ENCODE measurements at places on chromosomes 13 and 19.

DNA sequence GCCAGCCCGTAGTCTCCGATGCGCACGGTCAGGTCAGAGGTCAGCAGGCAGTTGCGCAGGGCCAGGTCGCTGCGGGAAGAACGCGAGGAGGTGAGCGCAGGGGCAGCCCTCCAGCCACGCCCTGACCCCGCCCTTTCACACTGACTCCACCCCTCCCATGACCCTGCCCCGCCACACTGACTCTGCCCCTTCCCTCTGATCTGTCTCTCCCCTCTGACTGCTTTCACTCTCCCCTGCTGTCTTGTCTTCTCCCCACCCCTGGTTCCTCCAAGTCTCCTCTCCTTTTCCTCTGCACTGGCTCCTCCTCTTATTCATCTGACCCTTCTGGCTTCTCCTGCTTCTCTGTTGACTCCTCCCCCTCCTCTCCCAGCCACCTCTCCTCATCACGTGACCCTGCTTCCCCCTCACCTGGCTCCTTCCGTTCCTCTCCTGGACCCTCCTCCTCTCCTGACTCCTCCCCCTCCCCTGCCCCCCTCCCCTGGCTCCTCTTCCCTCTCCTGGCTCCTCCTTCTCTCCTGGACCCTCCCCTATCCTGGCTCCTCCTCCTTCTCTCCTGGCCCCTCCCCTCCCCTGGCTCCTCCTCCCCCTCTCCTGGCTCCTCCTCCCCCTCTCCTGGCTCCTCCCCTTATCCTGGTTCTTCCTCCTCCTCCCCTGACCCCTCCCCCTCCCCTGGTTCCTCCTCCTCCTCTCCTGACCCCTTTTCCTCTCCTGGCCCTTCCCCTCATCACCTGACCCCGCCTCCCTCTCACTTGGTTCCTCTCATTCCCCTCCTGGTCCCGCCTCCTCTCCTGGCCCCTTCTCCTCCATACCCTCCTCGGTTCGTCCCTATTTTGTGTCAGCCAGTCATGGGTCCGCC is 9.9 kb downstream of the LMTK3 start:
- DNase-seq, result no peak

- no peak for DNase-seq
Observed at GRCh38 chr19:32098968-32099367, 246.4 kb upstream of the ZNF507 start.

- DNase-seq, result no peak
Observed at GRCh38 chr19:46867170-46867569, 6.4 kb downstream of the ARHGAP35 start.

DNA sequence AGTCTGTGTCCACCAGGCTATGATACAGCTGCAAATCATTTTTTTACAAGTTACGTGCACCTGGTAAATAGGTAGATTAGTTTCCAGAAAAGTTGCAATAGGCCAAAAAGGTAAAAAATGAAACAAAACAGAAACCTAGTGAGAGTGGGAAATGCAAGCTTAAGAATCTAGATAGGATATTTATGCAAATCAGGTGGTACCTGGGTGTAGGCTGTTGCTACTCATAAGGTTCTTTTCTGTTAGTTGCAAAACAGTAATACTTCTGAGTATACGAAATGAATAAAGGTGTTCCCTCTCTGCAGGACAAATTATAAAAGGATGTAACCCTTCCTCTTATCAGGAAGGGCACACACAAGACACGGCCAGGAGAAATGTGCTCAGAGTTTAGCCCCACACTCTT is 97.9 kb downstream of the UGGT2 start:
- DNase-seq, result no peak

DNA sequence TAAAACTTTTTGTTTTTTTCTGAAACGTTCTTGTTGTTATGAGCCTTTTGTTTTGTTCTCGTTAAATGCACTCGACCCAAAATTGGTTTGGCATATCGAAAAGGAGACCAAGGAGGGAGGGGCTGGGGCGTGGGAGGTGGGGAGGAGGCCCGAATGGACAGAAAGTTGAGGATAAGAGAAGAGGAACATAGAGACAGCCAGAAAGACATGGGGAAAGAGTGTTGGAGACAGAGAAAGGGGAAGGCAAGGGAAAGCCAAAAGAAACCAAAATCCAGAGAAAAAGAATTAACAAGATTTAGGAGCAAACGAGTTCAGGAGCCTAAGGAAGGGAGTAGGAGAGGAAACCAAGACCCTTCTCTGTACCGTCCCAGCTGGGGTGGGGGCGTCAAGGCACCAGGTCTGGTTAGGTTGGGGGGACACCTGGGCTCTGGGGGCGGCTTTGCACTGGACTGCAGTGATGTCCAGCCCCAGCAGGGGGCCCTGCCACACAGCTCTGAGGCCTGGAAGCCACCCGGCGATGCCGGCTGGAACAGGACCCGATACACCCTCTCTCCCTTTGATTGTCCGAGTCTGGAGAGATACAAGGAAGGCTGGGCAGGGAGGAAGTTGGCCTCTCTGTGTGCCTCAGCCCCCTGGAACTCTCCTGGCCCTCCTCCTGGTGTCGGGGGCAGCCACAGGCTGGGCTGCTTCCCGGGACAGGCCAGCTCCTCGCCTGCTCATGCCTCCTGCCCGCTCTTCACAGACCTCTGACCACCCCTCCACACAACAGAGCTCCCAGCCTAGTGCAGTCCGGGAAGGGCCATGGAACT is 11.6 kb upstream of the ASF1B start:
- DNase-seq, result no peak

GRCh38 chr19:28397306-28397705 is 815.6 kb downstream of the UQCRFS1 start:
- no peak for DNase-seq

- DNase-seq, result no peak
Observed at GRCh38 chr19:7655581-7655980, 13.3 kb upstream of the RETN start.

DNA sequence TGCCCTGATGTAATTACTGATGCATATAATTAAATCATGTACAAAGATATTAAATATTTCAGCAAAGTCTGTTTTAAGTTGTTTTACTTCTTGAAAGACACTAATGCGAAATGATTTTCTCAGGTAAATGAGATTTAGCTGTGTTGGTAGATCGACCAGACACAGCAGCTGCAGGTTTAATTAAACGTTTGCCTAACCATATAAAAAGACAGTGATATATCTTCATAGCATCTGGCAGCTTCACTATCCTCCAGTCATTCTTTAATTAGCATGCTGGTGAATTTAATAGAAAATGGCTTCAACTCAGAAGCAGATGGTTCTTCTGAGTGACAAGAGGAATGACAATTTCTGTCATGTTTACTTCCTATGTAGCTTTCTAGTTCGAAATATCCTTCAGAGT is 69.3 kb downstream of the NHLRC3 start:
- no peak for DNase-seq

GRCh38 chr13:99658261-99658991 is 157.2 kb downstream of the TM9SF2 start:
- DNase-seq, result no peak

GRCh38 chr19:35860436-35860817 is 3.7 kb downstream of the KIRREL2 start:
- no peak for DNase-seq

GRCh38 chr19:8566855-8567254 is 10.4 kb downstream of the MYO1F start:
- no peak for DNase-seq

DNA sequence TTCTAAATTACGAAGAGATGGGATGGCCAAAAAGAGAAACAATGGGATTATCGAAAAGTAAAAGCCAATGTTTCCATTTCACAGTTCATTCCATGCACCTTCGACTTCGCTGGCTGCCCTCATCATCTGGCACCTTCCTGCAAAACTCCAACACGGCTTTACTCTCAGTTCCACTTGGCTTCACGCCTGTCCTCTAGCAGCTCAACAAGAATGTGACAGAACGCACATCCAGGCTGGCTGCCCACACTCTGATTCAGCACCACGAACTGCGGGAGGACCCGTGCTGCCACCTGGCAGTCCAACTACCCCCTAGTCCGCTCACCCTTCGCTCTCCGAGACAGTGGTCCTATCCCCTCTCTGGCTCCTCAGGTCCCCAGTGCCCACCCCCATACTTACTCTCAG is 11.7 kb downstream of the ATP7B start:
- no peak for DNase-seq

DNA sequence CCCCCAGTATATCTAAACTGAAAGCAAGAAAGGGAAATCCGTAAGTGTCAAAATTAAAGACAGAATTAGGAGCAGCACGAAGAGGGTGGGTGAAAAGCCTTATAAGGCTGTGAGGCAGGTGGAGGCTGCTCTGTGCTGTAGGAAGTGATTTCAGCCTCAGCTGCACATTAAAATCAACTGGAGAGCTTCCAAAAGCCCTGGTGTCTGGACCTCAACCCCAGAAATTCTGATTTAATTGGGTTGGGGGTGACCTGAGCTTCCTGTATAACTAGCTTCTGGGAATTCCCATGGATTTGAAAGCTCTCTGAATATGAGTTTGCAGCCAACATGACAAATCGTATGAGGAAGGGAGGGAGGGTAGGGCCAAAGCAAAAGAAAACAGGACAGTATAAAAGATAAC is 242.4 kb upstream of the TMTC4 start:
- no peak for DNase-seq

DNA sequence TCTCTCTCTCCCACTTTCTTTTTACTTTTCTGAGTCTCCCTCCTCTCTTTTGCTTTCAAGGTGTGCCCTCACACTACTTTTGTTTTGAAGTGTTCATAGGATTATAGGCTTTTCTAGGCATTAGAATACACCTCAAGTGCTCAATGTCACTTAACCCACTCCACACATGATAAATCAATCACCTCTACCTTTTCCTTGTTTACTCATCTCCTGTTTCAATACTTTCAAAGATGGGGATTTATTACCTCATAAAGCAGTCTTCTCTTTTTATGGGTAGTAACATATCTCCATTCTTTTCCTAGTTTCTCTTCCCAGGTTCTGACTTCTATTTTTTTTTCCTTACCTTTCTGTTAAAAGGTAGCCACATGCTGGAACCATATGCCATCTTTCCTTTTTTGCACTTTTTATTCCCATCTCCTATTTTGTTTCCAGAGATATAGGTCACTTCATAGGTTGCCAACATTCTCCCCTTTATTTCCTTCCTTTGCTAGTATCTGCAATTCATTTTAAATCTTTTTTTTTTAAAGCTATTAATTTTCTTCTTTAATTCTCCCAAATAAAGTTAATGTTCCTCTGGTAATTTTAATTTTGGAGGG is 137.6 kb upstream of the SLC10A2 start:
- no peak for DNase-seq

DNA sequence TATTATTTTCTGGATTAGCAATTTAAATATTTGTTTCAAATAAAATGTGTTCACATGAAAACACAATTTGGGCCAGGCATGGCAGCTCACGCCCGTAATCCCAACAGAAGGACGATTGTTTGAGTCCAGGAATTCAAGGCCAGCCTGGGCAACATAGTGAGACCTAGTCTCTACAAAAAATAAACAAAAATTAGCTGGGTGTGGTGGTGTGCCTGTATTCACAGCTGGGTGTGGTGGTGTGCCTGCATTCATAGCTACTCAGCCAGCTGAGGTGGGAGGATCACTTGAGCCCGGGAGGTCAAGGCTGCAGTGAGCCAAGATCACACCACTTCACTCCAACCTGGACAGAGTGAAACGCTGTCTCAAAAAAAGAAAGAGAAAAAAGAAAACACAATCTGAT is 46.4 kb downstream of the KPNA3 start:
- no peak for DNase-seq

DNA sequence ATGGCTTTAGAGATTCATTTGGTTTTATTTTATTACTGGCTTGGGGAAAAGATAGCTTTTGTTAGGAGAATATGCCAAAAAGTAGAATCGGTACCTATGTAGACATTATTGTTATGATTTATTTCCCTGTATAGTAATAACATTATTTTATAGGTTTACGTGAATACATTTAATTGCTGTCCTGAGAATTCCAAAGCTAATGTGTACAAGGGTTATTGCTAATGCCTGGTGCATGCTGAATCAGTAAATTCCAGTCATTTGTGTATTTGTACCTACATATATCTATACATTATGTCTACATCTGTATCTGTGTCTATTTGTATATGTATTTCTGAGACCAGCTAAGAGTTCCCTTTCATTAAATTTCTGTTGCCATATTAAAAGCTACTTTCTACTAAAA is 550.9 kb downstream of the GPC6 start:
- no peak for DNase-seq

DNA sequence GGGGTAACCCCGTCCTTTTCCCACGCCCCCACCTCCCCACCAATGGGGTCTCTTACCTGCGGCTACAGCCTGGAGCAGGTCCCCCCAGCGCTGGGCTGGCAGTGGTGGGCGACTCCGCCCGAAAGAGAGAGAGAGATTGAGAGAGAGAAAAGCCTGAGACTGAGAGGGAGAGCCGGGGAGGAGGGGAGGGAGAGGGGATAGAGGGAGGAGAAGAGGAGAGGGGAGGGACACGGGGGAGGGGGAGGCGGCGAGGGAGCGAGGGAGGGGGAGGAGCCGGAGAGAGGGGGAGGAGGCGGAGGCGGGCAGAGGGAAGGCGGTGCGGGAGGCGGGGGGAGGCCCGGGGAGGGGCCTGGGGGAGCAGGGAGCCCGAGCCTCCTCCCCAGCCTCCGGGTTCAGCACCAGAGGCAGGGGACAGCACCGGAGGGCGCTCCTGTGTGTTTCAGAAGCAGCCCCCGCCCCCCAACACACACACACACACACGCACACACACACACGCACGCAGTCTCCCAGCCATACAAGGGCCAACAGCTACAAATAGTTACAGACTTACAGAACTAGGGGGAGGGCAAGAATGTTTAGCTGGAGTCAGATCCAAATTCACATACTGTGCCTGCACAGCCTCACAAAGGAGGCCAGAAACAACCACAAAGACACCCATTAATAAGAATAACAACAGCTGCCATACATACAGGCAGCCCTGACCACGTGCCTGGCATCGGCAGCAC is at the start of gene SLC8A2:
Gene SLC8A2 (minus strand): TSS at position 161 of the 725 bp plus-strand sequence. CDS start 5,490 bp downstream, outside the sequence.
- peak; percentile 58 for DNase-seq

DNA sequence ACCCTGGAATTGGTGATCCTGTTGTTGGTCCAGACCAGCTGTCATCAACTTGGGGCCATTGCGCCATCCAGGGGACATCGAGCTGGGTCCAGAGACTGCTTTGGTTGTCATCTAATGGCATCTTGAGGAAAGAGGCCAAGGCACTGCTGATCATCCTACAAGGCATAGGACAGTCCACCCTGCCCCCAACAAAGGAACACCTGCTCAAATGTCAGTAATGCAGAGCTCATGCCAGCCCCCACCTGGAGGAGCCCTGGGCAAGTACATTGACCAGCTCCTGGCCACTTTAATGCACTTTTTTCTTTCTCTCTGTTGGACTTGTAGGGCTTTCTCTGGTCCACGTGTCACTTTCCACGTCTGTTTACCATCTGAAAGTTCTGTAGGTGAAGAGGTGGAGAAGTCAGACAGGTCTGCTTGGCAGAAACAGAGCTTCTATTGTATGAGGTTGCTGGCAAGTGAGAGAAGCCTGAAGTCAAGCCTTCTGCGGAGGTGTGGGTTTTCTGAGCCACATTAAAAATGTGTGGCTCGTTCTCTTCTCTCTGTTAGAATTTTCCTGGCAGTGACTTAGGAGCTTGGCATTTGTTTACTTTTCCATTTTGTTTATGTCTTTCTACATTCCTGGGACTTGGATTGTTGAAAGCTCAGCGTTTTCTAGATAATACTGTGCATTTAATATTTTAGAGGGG is 124.0 kb upstream of the RNF113B start:
- DNase-seq, result no peak

DNA sequence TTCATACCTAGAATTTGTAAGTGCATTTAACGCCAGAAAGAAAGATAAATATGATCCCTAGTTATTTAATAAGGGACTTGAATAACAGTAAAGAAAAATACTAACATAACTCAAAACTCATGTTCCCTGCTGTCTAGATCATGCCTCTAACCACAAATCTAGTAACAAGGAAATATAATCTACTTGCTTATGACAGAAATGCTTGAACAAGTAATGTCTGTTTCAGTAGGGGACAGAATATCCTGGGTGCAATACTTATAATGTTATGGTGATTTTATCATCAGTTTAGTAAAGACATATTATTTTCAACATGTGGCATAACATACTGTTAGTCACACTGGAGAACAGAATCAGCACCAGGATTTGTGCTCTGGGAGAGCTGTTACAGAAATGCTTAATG is 861.9 kb upstream of the SLITRK1 start:
- DNase-seq, result no peak

All from thoracic aorta (tissue), 2 donors.